ENCODE measurements at places on chromosomes 7 and 10.

GRCh38 chr7:101169110-101169837 is 3.9 kb upstream of the VGF start:
- no peak for DNase-seq

DNA sequence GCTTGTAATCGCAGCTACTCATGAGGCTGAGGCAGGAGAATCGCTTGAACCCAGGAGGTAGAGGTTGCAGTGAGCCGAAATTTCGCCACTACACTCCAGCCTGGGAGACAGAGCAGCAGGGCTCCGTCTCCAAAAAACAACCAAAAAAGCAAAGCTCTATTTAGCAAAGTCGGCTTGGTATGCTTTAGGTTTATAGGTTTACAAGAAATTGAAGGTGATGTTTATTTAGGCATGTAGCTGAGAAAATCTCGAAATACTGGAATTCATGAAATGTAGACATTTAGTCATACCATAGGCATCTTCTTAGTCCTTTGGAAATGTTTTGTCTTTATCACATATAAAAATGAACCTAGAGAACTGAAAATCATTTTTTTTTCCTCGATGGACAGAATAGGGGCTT is 453.8 kb upstream of the ANKRD30A start:
- no peak for DNase-seq

DNA sequence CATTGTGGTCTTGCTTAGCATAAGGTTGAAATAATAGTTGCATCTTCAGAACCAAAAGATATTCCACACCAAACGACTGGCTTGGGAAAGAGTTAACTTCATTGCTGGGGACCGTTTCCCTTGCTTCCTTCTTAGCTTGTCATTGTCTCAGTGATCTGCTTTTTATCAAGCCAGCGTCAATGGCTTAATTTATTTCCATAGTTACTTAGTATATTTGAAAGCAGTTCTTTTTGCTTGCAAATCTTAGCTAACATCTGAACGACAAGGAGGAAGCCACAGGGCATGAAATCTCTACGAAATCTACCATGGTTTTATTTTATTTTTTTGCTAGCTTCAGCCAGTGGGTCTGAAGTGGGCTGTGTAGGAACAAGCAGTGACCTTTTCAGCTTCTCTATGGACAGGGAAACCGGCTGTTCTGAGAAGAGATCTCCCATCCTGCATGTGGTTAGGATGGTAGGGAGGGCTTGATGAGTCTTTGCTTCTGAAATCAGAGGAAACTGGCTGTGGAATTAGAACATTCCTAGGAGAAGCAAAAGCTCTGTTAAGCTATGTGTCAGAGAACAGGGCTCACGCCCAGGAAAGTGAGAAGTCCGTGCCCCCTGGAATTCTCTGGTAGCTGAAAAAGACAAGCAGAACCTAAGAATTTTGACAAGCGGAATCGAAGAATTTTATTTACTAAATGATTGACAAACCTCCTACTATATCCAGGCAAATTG is 8.0 kb downstream of the SLC18A2 start:
- DNase-seq: no peak

- DNase-seq: no peak
Observed at GRCh38 chr10:6348096-6348874, 145.6 kb downstream of the PFKFB3 start.

DNA sequence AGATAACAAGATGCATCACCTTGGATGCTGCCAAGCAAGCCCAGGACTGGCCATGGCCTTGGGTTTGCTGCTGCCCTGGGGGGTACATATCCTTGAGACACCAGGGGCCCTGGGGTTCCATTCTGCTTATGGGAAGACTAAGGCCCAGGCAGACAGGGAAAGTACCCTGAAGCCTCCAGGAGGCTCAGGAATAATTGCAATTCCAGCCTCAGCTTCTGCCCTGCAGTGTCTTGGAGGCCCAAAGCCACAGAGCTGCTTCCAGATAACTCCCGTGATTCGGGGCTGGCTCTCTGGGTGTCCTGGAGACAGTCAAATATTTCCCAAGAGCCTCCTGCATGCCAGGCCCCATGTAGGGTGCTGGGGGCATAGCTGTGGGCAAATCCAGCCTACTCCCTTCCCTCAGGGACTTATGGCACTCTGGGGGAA is 22.6 kb downstream of the MYL10 start:
- no peak for DNase-seq

DNA sequence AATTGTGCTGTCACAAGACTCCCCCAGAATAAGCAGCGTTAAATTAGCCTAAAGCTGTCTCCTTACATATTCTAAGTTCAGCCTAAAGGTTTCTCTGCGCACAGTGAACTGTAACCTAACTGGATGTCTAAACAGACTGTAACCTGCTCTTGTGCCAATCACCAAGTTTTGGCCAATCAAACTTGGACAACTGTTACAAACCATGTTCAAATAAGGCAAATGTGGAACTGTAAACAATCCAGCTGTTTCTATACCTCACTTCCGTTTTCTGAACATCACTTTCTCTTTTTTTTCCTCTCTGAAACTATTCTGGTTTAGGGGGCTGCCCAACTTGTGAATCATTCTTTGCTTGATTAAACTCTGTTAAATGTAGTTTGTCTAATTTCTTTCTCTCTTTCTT is 252.2 kb upstream of the HABP2 start:
- DNase-seq: no peak
